ENCODE measurements at places on chromosomes 6 and 20.
A peak's percentile ranks its signal among the peaks of the same experiment; 100 is the strongest.

GRCh38 chr6:90424580-90424979 lies 127.9 kb upstream of the BACH2 start:
- no peaks in the 10 kb centered on the region for H3K36me3 ChIP-seq
- no peak overlapping the region for H3K4me3 ChIP-seq
- no peak for DNase-seq
- no peak overlapping the region for H3K27ac ChIP-seq
- no peaks in the 10 kb centered on the region for H3K4me1 ChIP-seq

- H3K4me3 ChIP-seq, result no peak overlapping the region
- no peak for DNase-seq
- peaks cover 4% of the 10 kb centered on the region for H3K36me3 ChIP-seq
- no peaks in the 10 kb centered on the region for H3K27me3 ChIP-seq
- H3K4me1 ChIP-seq, result no peaks in the 10 kb centered on the region
- H3K27ac ChIP-seq, result no peak overlapping the region
Observed at GRCh38 chr6:2792330-2793110, 27.3 kb downstream of the WRNIP1 start.

GRCh38 chr20:43658069-43658722 lies 8.7 kb upstream of the MYBL2 start:
- no peaks in the 10 kb centered on the region for H3K36me3 ChIP-seq
- no peaks in the 10 kb centered on the region for H3K27me3 ChIP-seq
- peak overlapping the region; percentile 65 for H3K4me3 ChIP-seq
- H3K27ac ChIP-seq, result no peak overlapping the region

DNA sequence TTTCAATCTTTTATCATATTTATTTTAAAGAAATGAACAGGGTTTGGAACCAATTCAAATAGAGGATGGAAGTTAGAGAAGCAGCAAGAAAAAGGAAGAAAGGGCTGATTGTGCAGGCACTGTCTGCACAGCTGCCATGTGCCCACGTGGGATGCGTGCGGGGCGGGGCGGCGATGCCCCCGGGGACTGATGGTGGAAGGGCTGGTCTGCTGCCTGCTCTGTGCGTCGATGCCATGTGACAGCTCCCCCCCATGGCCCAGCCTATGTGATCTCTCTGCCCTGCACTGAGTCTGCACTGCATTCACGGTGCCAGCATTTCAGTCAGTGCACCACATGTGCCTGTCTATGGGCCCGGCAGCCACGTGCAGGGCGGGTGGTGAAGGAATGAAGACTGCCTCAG lies 96.4 kb downstream of the IRF4 start:
- H3K4me3 ChIP-seq, result no peak overlapping the region
- peaks cover 22% of the 10 kb centered on the region for H3K36me3 ChIP-seq
- no peaks in the 10 kb centered on the region for H3K4me1 ChIP-seq
- no peak overlapping the region for H3K27ac ChIP-seq
- DNase-seq, result no peak
- H3K27me3 ChIP-seq, result no peaks in the 10 kb centered on the region
